ENCODE measurements at places on chromosomes 3 and 15.

DNA sequence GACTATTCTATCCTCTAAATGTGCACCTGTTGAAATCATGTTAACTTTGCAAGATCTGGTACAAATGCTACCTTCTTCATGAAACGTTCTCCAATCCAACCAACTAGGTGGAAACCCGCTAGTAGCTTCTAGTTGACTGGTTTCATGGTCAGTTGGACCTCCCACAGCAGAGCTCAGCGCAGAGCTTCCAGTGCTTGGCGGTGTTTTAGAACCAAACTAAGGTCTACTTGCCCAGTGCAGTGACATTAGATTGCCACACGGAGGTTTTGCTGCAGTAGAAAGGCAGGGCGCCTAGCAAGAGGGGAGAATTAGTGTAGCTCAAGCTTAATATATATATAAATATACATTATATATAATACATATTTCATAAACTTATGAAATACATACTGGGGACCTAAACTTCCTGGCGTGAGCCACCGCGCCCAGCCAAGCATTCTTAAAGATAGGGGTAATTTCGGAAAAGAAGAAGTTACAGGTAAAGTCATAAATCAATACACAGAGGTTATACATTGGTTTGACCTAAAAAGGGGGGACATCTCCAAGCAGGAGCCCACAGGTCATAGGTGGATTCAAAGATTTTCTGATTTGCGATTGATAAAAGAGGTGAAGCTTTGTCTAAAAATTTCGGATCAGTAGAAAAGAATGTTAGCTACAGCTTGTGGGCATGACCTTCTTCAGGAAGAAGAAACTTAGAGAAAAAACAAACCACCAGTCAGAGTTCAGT lies 2.1 kb upstream of the OXSR1 start:
- no peak for DNase-seq

GRCh38 chr15:89781055-89781454 lies 4.9 kb downstream of the MESP2 start:
- DNase-seq = no peak

DNA sequence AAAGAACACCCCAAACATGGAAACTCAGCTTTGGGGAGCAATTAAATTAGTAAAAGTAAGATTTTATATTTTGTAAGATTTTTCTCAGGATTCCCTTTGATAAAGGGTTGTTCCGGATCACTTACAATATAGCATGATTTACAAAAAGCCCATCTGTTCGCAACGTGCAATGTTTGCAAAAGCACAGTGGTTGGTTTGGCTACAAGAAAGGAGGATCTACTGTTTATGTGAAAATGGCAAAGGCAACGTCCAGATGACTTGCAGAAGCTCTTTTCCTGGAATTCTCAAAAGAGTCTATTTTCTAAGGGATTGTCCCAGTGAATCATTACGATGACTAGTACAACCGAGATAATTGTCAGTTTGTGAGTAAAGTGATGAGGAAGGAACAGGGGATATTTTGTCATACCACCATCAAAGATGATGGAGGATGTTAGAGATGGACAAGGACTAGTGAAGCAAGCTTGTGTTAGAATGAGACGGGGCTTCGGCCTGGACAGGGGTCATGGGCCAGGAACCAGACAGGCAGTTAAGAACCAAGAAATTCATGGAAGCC lies 71.6 kb downstream of the CRYGS start:
- DNase-seq = no peak

DNA sequence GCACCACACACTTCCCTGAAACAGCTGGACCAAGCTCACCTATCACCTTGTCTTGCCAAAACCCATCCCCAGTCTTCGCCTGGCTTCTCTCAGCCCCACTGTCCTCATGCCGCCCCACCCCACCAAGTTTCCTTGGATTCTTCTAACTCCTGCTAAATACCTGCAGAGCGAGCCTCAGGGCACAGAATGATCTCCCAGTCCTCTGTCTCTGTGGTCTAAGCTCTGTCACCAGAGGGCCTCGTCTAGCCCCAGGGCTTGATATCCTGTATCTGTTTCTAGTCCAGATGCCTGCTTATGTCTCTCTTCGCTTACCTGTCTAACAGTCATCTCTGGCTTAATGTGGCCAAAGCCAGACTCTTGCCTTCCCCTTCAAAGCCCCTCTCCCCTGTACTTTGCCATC lies 9.7 kb downstream of the CCDC12 start:
- DNase-seq = no peak

DNA sequence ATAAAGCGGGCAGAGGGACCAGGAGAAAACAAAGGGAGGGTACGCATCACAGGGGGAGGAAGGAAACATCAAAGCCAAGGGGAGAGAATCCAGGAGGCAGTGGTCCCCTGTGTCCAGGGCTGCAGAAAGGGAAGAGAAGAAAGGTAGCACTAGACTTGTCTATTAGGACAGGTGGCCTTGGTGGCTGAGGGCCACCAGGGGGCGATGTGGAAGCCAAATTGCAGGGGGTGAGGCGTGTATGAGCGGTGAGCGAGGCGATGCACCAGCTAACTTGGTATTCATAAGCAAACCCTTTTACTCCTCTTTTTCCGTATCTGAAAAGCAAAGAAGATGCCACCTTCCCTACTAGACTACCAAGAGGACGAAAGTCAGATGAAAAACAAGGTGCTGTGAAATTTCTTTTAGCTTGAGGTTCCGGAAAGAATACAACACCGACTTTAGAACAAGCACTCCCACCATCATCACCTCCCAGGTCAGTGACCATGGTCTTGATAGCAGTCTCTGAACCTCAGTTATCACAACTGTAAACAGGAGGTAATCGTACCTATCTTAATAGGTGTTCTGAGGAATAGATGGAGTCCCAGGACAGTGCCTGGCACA lies 654.4 kb upstream of the ADAMTS9 start:
- peak; percentile 17 for DNase-seq

- DNase-seq = no peak
Measured at GRCh38 chr15:32951736-32952464, 234.1 kb downstream of the GREM1 start.

DNA sequence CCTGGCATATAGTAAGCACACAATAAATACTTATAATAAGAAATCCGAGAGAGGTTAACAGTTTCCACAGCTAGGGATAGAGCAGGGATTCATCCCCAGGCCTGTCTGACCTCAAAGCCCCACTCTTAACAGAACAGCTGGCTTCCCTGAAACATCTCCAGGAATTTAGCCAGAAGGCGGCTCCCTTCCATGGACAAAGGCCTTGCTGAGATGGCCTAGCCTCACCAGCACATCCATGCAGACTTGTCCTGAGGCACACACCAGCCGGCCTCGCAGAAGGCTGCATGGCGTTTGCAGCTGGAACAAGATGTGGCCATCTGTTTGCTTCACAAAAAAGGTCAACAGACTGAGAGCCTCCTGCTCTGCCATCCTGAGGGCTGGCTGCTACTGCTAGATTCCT lies 245.4 kb downstream of the SLCO3A1 start:
- no peak for DNase-seq

GRCh38 chr3:187568171-187568570 lies 102.0 kb downstream of the SST start:
- no peak for DNase-seq

DNA sequence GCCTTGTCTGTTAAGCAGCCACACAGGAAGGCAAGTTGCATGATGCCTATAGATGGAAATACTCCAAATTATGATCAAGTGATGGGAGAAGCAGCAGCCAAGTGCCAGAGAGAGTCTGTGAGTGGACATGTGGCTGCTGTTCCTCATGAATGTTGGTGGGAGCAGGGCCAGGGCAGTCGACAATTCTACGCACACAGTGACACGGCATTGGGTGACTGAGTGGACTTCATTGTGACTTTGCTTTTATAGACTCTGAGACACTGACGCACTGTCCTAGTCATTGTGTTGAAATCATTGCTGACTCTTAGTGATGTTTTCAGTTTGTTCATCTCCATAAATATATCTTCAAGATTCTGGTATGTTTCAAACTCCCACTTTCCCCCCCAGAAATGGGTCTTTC lies 246.3 kb upstream of the SEMA6D start:
- DNase-seq = no peak

- DNase-seq = no peak
Measured at GRCh38 chr3:122924056-122924455, 103.5 kb downstream of the SEMA5B start.

GRCh38 chr3:16884748-16885592 lies at the start of gene PLCL2:
Gene PLCL2 (plus strand): TSS chr3:16884955. CDS start chr3:16885040, 85 bp downstream.
- no peak for DNase-seq

- no peak for DNase-seq
Measured at GRCh38 chr3:72031581-72031980, 246.6 kb upstream of the PROK2 start.

- DNase-seq = no peak
Measured at GRCh38 chr15:42808913-42809312, 72.0 kb upstream of the CDAN1 start.

GRCh38 chr3:14802381-14802731 lies 16.4 kb upstream of the FGD5 start:
- DNase-seq = no peak

DNA sequence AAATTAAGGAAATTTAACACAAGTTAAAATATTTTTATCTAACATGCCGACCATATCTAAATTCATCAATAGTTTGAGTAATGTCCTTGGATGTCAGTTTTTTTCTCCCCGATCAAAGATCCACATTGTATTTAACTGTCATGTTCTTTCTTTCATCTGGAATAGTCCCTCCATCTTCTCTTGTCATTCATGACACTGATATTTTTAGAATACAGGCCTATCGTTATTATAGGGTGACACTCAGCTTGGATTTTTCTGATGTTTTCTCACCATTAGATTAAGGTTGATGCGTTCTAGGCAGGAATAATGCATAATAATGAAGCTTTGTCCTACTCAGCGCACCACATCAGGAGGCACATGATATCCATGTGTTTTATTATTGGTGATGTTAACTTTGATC lies 13.2 kb upstream of the PYGO1 start:
- no peak for DNase-seq

- DNase-seq = no peak
Measured at GRCh38 chr3:52493232-52494017, 1.7 kb upstream of the STAB1 start.

DNA sequence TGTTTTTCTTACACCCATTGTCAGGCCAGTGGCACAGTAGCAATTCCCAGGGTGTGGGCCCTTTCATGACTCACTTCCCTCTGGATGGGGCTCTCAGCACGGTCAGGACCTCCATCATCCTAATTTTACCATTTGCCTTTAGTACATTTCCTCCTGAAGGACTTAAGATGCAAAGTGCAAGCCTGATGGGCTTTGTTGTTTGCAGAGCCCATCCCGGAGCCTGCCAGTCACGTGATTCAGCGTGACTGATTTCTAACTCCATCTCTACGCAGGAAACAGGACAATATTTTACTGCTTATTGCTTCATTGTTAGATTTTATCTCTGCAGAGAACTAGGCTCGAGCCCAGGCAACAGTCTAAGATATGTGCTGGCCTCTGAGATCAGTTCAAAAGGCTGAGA lies 223.7 kb downstream of the PDZRN3 start:
- no peak for DNase-seq

DNA sequence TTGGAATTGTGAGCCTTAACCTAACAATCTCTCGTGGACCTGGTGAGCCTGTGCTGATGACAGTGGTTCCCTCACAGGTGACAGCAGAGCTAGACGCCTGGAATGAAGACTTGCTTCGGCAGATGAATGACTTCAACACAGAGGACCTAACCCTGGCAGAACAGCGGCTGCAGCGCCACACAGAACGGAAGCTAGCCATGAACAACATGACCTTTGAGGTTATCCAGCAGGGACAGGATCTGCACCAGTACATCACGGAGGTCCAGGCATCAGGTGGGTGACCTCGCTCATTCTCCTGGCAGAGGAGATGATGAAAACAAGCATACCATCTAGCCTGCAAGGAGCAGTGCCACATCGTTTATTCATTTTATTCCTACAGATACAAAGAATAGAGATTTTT lies 316.9 kb upstream of the UMPS start:
- DNase-seq = no peak

DNA sequence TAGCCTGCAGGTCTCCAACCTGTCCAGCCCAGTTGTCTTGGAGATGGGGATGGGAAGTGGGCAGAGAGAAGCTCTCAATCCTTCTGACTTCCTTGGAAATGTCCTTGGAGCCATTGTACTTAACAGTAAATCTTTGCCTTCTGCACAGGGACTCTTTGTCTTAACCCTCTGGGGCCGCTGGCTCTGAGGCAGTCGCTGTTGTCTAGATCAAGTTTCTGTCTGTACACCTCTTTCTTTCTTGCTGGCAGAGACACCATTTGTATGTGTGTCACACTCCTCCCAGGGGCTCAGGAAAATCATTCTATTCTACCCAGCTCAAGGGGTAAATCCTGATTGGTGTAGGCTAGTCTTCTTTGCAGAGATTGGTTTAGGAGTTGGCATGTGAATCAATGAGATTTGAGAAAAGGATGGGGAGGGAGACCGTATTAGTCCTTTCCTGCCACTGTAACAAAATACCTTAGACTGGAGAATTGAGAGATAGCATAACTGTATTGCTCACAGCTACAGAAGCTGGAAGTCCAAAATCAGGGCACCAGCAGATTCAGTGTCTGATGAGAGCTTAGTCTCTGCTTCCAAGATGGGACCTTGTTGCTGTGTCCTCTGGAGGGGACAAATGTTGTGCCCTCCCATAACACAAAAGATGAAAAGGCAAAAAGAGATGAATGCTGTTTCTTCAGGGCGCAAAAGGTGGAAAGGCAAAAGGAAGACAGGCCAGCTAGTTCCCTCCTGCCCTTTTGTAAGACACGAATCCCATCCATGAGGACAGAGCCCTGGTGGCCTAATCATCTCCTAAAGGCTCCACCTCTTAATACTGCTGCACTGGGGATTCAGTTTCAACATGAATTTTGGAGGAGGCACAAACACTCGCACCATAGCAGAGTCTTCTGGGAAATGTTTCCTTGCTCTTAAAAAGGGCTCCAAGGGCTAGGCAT lies 66.3 kb downstream of the PPCDC start:
- DNase-seq = no peak

DNA sequence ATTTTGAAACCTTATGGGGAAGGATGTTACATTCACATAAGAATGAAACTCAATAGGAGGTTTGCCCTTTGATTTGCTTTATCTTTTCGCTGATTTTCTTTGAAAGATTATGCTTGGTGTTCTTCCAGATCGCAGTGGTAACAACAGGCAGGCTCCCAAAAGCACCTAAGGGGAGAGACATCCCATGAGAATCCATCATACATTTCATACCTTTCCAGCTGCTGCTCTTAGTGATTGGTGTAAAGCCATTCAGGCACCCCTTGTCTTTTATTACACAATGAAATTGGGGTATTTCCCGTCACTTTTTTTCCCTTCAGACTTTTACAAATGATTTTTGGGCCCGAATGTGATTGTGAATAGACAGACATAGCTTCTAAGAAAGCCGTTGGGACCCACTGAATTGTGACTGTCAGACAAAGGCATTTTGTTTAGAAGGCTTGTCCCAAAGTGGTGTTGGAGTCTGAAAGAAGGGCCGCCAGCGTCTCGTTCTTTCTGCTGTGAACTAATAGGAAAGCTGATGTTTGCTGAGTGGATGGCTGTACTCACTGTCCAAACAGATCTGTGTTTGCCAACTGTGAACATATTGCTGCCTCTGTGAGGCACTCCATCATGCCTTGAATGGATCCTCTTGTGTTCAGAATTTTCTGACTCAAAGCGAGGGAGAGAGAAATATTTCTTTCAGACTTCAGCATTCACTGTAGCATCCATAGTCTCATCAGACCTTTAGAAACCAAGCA lies 164.3 kb downstream of the FNDC3B start:
- DNase-seq = no peak
